ENCODE measurements at places on chromosomes 3 and 15. TPM values are rescaled to one million over a fixed set of nuclear protein-coding genes. Genes with fewer than 3 reads are reported as not detected.

- peak; percentile 16 for DNase-seq
Observed at GRCh38 chr3:40120806-40121205, 188.7 kb upstream of the EIF1B start.

GRCh38 chr3:196280689-196281440 lies 6.7 kb downstream of the PCYT1A start:
- DNase-seq: peak; percentile 19

DNA sequence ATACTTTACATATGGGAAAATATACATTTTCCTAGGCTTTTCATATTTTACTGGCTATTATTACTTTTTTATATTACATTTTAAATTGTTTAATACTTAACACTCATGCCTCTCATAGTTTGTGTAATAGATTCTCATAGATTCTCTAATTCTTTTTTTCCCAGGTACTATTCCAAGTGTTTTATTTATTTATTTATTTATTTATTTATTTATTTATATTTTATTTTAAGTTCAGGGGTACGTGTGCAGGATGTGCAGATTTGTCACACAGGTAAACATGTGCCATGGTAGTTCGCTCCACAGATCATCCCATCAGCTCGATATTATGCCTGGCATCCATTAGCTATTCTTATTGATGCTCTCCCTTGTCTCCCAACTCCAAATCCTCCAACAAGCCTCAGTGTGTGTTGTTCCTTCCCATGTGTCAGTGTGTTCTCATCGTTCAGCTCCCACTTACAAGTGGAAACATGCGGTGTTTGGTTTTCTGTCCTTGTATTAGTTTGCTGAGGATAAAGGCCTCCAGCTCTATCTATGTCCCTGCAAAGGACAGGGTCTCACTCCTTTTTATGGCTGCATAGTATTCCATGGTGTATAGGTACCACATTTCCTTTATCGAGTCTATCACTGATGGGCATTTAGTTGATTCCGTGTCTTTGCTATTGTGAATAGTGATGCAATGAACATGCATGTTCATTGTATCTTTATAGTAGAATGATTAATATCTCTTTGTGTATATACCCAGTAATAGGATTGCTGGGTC lies 205.4 kb upstream of the P2RY1 start:
- DNase-seq: no peak

DNA sequence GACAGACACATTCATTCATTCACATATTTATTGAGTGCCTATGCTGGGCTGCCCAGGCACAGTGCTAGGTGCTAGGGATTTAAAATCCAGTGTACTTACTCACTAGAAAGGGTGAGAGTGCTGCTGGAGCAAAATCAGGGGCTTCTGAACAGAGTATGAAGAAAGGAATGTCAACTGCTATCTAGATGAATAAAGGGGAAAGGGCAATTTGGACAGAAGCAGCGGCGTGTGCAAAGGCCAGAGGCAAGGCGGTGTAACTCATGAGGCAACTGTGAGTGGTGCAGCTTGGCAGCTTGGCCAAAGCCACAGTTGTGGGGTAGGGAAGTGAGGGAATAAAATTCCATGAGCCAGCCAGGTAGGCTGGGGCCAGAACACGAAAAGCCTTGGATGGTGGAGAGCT lies 76.7 kb downstream of the RAD18 start:
- DNase-seq: no peak

The ARPP21 gene
- not detected for total RNA-seq

- no peak for DNase-seq
Observed at GRCh38 chr3:123821920-123822319, 62.2 kb downstream of the MYLK start.

The GTF2E1 gene
- 11.6 TPM for total RNA-seq

The A4GNT gene
- 0.67 TPM for total RNA-seq

GRCh38 chr3:192299921-192300320 lies 427.4 kb downstream of the FGF12 start:
- no peak for DNase-seq

DNA sequence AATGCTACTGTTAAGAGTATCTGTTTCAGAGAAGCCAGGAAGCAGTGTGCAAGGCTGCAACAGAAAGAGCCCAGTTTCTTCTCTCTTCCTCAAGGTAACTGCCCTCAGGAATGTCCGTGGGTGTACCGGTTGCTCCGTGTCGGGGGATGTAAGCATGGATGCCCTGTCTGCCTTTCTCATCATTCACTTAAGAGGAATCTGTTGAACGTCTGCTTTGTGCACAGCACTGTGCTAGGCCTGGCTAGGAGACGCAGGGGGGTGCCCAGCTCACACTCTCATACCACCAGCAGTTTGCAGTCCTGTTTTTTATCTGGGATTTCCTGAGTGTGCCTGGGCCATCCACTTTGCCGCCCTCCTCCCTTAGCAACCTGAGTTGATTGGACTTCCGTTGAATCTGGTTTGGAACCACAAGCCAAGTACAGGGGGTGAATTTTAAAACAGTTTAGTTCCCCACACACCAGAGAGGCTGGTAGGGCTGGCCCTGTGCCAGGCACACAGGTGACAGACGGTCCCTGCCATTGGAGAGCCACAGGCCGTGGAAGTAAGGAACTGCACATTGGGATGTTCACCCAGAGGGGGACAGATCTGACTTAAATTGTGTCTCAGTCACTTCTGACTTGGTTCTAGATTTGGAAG lies 11.2 kb downstream of the BOC start:
- no peak for DNase-seq

The AADAC gene
- total RNA-seq: 88.5 TPM

The PRR20G gene
- not detected for total RNA-seq

GRCh38 chr3:115790759-115791158 lies 167.4 kb downstream of the GAP43 start:
- DNase-seq: peak; percentile 79

- no peak for DNase-seq
Observed at GRCh38 chr3:53705024-53705745, 141.0 kb downstream of the CHDH start.

GRCh38 chr3:94172695-94173310 lies 109.9 kb downstream of the NSUN3 start:
- DNase-seq: no peak

- no peak for DNase-seq
Observed at GRCh38 chr3:181715571-181716340, 4.0 kb downstream of the SOX2 start.

The ZNF501 gene
- 2.6 TPM for total RNA-seq

The LIPC gene
- total RNA-seq: 64.8 TPM

The NANOGP8 gene
- total RNA-seq: not detected

The BTLA gene
- total RNA-seq: not detected

The DIPK2A gene
- 90.8 TPM for total RNA-seq
